ENCODE measurements at places on chromosomes 12 and 14. TPM values are rescaled to one million over a fixed set of nuclear protein-coding genes. Genes with fewer than 3 reads are reported as not detected.
A peak's percentile ranks its signal among the peaks of the same experiment; 100 is the strongest.

DNA sequence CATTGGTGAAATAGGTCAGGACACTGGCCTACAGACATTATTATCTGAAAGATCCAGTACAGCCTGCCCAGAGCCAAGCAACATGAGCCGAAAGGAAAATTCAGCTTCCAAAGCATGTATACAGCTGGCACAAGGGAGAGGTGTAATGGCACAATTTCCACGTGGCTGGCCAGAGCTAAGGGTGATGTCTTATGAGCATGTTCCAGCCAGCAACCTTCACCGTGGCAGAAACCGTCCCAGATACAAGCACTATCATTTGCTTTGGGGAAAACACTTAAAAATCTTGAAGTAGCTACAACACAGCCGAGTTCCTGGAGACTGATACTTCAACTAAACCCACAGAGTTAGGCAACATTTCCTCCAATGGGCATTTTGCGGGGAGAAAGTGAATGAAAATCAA, 44.5 kb downstream of the CORO1C start:
- peak overlapping the region; percentile 7 for H3K27ac ChIP-seq
- peaks cover 37% of the 10 kb centered on the region for H3K4me1 ChIP-seq

GRCh38 chr12:62847709-62848108, 87.2 kb downstream of the PPM1H start:
- no peaks in the 10 kb centered on the region for H3K27me3 ChIP-seq
- no peak overlapping the region for H3K4me3 ChIP-seq
- DNase-seq = no peak
- H3K36me3 ChIP-seq = no peaks in the 10 kb centered on the region
- H3K4me1 ChIP-seq = no peaks in the 10 kb centered on the region

NTN4 gene
- not detected for total RNA-seq

NGB gene
- total RNA-seq = not detected

ACVRL1 gene
- total RNA-seq = 0.07 TPM

CELA1 gene
- not detected for total RNA-seq

DNA sequence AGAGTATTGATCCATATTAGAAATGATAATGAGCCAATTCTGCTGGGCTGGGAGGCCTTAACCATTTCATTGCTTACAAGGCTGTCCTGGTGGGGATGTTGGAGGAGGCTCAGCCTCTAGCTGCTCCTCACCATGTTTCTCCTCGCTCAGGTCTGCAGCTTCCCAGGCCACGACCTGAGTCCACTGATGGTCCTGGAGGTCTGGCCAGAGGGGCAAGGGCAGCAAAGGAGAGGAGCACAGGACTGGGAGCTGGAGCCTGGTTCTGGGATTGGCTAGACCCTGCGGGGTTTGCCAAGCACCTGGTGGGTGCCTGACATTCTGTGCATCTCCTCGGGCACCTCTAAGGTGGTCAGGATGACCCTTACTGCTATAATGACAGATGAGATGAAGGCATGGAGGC, 92.6 kb downstream of the KIF26A start:
- no peaks in the 10 kb centered on the region for H3K4me1 ChIP-seq
- H3K27me3 ChIP-seq = no peaks in the 10 kb centered on the region
- H3K36me3 ChIP-seq = no peaks in the 10 kb centered on the region

CACNA1C gene
- 0.04 TPM for total RNA-seq

DNA sequence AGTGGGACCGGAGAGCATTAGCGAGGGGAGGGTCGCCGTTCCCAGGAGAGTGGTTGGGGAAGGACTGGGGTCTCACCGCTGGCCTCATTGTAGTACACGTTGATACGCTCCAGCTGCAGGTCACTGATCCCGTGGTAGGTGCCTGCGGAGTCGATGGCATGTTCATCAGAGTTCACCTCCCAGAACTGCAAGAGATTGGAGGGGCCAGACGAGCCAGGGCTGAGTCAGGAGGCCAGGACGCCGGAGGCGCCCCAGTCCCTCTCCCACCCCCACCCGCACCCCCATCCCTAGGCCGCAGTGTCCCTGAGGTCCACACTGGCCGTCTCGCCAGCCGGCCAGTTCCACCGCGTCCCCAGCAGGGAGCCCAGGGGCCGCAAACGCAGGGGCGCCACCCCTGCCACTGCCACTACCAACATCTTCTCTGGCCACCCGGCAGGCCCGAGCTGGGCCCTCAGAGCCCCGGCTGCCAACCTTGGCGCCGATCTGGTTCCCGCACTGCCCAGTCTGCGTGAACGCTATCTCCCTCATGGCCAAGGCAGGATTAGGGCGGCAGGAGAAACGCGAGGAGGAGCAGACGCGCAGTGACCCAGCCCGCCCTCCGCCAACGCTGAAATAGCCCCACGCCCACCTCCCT, 144.2 kb downstream of the ALG10 start:
- H3K4me3 ChIP-seq = no peak overlapping the region
- H3K27me3 ChIP-seq = no peaks in the 10 kb centered on the region
- no peak for DNase-seq
- H3K27ac ChIP-seq = no peak overlapping the region
- H3K36me3 ChIP-seq = no peaks in the 10 kb centered on the region

MUCL1 gene
- not detected for total RNA-seq

GRCh38 chr14:78664841-78665240, 494.7 kb downstream of the NRXN3 start:
- H3K27me3 ChIP-seq = no peaks in the 10 kb centered on the region
- no peaks in the 10 kb centered on the region for H3K36me3 ChIP-seq
- no peak for DNase-seq
- no peak overlapping the region for H3K27ac ChIP-seq

GRCh38 chr14:97688631-97689336, 891.6 kb downstream of the VRK1 start:
- H3K4me1 ChIP-seq = peaks cover 9% of the 10 kb centered on the region
- DNase-seq = no peak
- no peak overlapping the region for H3K4me3 ChIP-seq
- no peaks in the 10 kb centered on the region for H3K27me3 ChIP-seq

GRCh38 chr14:97456958-97457357, 659.8 kb downstream of the VRK1 start:
- no peaks in the 10 kb centered on the region for H3K36me3 ChIP-seq
- DNase-seq = peak; percentile 31
- no peak overlapping the region for H3K27ac ChIP-seq
- peaks cover 41% of the 10 kb centered on the region for H3K4me1 ChIP-seq
- H3K4me3 ChIP-seq = no peak overlapping the region
- no peaks in the 10 kb centered on the region for H3K27me3 ChIP-seq

GRCh38 chr12:6212086-6212485, 11.9 kb downstream of the CD9 start:
- no peak overlapping the region for H3K27ac ChIP-seq
- no peak for DNase-seq
- no peaks in the 10 kb centered on the region for H3K27me3 ChIP-seq
- no peaks in the 10 kb centered on the region for H3K36me3 ChIP-seq
- no peaks in the 10 kb centered on the region for H3K4me1 ChIP-seq

GRCh38 chr12:108694812-108695278, 36.5 kb downstream of the CORO1C start:
- H3K27ac ChIP-seq = no peak overlapping the region
- H3K27me3 ChIP-seq = no peaks in the 10 kb centered on the region
- no peak overlapping the region for H3K4me3 ChIP-seq
- H3K36me3 ChIP-seq = no peaks in the 10 kb centered on the region
- DNase-seq = no peak

- no peaks in the 10 kb centered on the region for H3K4me1 ChIP-seq
- H3K36me3 ChIP-seq = no peaks in the 10 kb centered on the region
- H3K27me3 ChIP-seq = no peaks in the 10 kb centered on the region
- H3K4me3 ChIP-seq = no peak overlapping the region
- DNase-seq = no peak
These were observed 370.3 kb downstream of the DAD1 start for GRCh38 chr14:22218728-22219127.

DNA sequence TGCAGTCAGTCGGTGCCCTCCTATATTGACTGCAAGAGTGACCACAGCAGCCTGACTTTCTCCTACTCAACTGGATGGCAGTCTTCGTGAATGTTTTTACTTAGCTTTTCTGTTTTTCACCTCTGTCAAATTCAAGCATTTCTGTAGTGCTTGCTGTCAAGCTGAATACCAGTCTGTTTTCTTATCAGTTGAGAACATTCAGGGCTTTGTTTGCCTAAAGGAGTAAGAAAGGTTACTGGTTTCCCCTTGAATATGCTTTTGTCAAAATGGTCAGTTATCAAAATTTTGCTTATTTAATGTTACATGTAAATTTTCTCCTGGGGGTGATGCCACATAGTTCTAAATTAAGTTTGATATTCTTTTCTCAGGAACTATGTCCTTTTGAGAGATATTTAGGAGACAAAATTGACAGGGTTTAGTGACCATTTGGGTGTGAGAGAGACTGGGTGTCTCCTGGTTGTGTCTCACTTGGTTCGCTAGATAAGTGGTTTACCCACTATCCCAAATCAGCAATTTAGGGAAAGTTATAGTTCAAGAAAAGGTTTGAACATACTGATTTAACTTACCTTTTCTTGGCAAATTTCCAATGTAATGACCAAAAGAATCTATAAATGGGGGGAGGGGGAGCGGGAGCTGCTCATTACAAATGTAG, 366.3 kb downstream of the TMTC2 start:
- no peaks in the 10 kb centered on the region for H3K4me1 ChIP-seq
- peak overlapping the region; percentile 6 for H3K27ac ChIP-seq
- no peak for DNase-seq
- no peaks in the 10 kb centered on the region for H3K36me3 ChIP-seq

SSPN gene
- not detected for total RNA-seq

DNA sequence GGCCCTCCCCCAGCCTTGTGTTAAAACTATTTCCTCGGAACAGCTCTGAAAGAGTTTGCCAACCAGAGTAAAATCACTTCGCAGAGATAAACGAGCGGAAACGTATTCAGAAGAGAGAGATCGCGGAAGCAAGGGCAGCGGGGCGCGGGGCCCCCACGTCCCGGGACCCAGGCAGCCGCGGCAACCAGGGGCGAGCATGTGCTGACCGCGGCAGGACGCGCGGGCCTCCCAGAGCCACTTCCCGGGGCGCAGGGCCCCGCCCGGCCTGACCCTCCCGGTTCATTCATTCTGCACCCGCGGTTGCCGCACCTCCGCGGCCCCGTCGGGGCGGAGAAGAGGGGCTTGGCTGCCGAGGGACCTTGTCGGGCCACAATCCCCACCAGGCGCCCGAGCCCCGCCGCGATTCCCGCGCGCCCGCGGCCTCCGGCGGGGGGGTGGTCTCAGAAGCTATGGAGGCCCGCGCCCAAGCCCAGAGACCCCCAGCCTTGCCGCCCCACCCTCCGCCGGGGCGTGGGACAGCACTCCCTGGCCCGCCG, 598 bp downstream of the UBE2N start:
- no peaks in the 10 kb centered on the region for H3K36me3 ChIP-seq
- H3K27ac ChIP-seq = peak overlapping the region; percentile 82
- peak overlapping the region; percentile 64 for H3K4me3 ChIP-seq
- no peaks in the 10 kb centered on the region for H3K27me3 ChIP-seq
- DNase-seq = peak; percentile 57

DNA sequence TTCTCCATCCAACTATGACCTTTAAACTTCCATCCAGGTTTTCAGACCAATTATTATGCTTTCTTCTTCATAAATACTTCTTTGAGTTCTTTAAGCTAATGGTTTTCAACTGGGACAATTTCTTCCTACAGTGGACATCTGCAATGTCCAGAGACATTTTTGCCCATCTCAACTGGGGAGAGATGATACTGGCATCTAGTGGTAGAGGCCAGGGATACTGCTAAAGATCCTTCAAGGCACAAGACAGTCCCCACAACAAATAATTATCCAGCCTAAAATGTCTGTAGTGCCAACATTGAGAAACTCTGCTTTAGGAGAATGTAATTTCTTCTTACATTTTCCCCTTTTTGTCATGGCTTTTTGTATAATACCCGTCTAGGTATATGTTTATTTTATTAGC, 10.6 kb downstream of the TRHDE start:
- H3K36me3 ChIP-seq = no peaks in the 10 kb centered on the region
- no peak for DNase-seq
- H3K27ac ChIP-seq = no peak overlapping the region

ALDH6A1 gene
- 12.5 TPM for total RNA-seq

- H3K36me3 ChIP-seq = no peaks in the 10 kb centered on the region
- H3K27ac ChIP-seq = no peak overlapping the region
- DNase-seq = no peak
- H3K4me1 ChIP-seq = peaks cover 17% of the 10 kb centered on the region
These were observed 765 bp downstream of the TMEM120B start for GRCh38 chr12:121713257-121713777.

DNA sequence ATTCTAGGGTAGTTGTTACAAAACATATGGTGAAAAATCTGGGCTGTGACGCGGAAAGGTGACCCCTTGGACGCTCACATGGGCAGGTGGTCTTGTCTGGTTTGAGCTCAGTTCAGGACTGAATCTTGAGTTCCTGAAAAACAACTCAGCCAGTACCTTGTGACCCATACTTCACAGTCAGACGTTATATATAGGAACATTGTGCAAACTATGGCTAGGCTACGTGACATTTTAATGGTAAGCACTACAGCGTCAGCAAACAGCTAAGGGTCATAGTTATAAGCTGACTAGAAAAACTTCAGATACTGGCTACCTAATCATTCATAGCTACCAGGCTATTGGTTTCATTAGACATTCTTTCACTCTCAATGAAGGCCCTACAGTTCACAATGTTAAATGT, 14.8 kb upstream of the EDDM3A start:
- H3K4me1 ChIP-seq = no peaks in the 10 kb centered on the region
- DNase-seq = no peak
- H3K4me3 ChIP-seq = no peak overlapping the region
- no peaks in the 10 kb centered on the region for H3K36me3 ChIP-seq

GRCh38 chr12:47164724-47165439, 85.1 kb upstream of the AMIGO2 start:
- H3K4me3 ChIP-seq = no peak overlapping the region
- H3K36me3 ChIP-seq = no peaks in the 10 kb centered on the region
- no peaks in the 10 kb centered on the region for H3K4me1 ChIP-seq
- no peak for DNase-seq

DNA sequence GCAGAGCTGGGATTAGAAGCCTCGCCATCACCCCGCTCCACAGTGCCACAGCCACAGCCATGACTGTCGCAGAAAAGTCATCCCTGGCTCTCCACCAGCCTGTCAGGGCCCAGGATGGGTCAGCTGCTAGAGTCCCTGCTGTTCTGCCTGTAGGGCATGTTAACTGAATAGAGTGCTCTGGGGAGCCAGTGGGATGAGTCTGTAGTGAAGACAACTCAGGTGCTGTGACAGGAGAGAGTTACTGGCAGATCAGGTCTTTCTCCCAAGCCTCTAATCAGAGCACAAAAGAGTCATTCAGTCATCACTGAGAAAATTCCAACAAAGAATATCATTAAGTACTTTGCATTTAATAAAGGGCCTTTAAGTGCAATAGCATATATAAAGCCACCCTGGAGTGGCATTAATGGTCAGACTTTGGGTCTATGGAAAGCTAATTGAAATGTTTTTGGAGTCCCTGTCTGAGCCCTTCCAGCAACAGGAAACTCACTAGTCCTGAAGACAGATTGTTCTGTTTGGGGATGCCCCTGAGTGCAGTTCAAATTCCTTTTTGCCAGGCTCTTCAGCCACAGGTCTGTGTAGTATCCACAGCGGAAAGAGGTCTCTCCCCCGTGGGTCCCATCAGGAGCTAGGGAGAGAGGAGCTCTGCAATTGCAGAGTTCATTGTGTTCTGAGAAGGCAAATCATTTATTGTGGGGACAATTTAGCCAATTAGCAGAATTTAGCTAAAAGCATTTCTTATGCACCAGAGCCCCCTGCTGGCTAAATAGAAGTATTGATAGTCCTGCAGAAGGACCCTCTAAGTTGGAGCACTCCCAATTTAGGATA, 45.2 kb upstream of the C14orf132 start:
- peaks cover 7% of the 10 kb centered on the region for H3K27me3 ChIP-seq
- DNase-seq = no peak
- H3K27ac ChIP-seq = no peak overlapping the region
- H3K4me1 ChIP-seq = no peaks in the 10 kb centered on the region
- no peak overlapping the region for H3K4me3 ChIP-seq
- no peaks in the 10 kb centered on the region for H3K36me3 ChIP-seq

GRCh38 chr14:40623643-40624042, 983.0 kb upstream of the LRFN5 start:
- DNase-seq = no peak
- no peaks in the 10 kb centered on the region for H3K4me1 ChIP-seq
- H3K4me3 ChIP-seq = no peak overlapping the region
- H3K27me3 ChIP-seq = no peaks in the 10 kb centered on the region
- no peaks in the 10 kb centered on the region for H3K36me3 ChIP-seq
- H3K27ac ChIP-seq = no peak overlapping the region

Data from CD8-positive, alpha-beta memory T cell (primary cell).